ENCODE measurements at places on chromosomes 2 and 18. TPM values are rescaled to one million over a fixed set of nuclear protein-coding genes. Genes with fewer than 3 reads are reported as not detected.

The CIB4 gene
- not detected for total RNA-seq

The KCNS3 gene
- not detected for total RNA-seq

The RGPD4 gene
- 0.88 TPM for total RNA-seq

The DOK6 gene
- not detected for total RNA-seq

DNA sequence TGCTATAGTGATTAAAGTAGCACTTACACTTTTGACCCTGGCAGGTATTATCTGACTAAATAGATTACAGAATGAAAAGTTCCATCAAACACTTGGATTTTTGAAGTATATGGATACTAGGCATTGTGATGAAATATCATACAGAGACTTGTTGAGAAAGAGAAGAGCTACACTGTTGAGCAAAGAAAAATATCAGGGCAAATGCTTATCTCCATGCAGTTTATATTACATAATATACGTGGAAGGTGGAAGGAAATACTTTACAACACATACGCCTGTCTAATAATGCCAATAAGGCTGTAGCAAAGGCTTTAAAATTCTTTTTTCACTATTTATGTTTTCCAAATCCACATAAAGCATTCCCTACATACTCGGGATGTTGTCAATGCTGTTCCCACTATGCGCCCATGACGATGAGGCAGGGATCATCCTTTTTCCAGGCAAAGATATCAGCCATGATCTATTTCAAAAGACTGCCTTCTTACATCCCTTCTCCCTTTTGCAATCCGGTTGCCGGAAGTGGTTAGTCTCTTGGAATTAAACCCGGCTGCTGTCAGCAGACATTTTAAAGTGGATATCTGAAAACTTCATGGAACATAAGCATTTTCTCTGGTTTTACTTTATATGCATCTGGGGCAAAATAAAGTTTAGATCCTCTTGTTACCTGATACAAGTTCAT lies 92.6 kb upstream of the ITGA4 start:
- DNase-seq, result no peak

- DNase-seq, result no peak
Observed at GRCh38 chr2:241019441-241020139, 21.2 kb downstream of the SNED1 start.

DNA sequence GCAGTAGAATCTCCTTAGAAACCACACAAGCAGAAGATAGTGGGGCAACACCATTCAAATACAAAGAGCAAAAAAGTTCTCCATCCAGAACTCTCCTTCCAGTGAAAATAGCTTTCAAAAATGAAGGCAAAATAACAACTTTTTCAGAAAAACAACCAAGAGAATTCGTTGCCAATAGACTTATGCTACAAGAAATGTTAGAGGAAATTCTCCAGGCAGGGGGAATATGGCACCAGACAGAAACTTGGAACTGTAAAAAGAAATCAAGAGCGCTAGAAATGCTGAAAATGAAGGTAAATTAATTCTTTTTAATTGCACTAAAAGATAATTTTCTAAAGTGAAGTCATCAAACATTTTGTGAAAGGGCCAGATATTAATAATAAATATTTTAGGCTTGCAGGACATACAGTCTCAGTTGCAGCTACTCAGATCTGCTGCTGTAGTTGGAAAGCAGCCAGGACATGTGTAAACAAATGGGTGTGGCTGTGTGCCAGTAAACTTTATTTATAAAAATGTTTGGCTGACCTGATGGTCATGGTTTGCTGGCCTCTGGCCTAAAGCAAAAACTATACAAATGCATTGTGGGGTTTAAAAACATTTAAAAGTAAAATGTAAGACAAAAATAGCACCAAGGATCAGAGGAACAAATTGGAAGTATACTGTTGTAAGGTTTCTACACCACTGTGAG lies 73.7 kb upstream of the TGFA start:
- DNase-seq, result no peak

DNA sequence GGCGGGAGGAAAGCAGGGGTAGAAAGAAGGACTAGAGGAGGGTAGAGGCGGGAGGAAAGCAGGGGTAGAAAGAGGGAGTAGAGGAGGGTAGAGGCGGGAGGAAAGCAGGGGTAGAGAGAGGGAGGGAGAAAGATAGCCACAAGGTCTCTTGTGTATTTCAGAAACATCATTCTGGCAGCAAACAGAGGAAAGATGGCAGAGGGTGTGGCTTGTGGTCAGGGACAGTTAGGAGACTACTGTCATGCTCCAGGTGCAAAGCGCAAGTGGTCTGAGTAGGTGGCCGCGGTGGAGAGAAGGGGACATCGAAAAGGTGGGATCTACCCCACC lies 82.4 kb upstream of the TAF1B start:
- no peak for DNase-seq

DNA sequence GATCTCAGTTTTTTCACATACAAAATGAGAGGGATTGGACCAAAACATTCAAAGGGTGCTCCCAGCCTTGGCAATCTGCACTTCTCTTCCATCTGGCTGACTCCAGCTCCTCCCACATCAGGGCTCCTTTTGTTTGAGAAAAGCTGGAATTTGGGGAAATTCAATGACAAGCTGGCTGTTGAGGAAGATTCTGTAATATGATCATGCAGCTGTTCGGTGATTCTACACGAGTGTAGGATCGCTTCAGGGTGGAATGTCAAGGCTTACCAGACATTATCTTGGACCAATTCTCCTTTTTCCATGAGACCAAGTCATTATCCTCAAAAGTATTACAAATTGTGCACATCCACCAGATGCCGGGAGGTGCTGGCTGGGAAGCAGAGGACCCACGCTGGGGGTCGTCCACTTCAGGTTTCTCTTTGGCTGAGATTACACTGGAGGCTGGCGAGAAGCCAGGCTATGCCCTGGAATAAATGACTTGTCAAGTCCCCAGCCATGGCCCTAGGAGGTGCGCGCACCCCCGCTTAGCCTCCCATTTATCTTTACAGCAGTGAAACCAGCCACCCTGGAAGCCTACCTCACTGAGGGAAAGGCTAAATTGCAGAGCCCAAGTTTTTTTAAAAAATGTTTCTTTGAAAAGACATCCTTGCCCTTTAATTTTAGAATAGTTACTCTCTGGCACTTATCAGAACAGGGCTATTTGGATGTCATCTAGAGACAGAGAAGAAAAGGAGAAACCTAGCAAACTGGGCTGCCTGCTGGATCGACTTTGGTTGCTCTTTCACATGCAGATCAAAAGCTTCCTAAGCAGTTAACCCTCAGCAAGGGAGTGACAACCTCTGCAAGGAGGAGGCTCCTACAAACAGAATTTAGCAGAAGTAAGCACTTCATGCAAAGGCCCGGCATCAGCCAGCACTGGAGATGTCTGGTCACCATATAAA lies 42.5 kb upstream of the LCLAT1 start:
- DNase-seq, result no peak

DNA sequence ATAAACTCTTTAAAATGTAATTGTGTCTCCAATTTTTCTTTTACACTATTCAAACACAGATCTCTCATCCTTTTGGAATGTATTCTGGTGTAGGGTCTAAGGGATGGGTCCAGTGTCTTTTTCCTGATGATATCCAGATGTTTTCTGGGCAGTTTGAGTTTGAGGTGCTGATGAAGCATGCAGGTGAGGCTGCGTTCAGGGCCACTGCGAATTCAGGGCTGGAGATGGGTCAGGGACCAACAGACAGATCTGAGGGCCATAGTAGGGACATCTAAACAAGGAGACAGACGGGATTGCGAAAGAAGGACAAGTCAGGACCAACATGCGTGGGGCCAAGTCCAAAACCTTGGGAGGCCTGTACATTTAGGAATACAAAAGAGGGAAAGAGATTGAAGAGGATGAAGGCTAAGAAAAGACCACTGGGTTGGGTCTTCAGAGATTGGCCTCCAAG lies 70.2 kb downstream of the ACAA2 start:
- no peak for DNase-seq

GRCh38 chr2:168327328-168327727 lies 79.9 kb upstream of the STK39 start:
- DNase-seq, result no peak

- DNase-seq, result no peak
Observed at GRCh38 chr2:88729061-88729745, 37.7 kb downstream of the RPIA start.

- no peak for DNase-seq
Observed at GRCh38 chr18:5145168-5145825, 51.8 kb downstream of the AKAIN1 start.

DNA sequence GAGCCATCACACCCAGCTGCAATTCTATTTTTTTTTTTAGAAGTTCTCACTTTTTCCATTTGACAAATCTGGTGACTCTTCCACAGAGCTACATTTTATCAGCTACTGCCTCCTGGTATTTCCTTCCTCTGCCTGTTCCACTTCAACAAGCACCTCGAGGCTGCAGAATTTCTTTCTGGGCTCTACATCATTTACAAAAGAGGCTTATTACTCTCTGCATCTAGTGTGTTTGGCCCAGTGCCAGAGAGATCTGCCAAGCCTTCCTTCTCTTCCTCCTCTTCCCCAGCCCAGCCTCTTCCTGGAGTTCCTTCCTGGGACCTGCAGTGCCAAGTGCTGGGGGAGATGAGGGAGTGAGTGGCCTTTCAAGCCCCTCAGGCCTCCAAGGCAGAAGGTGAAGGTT lies 119.6 kb upstream of the ITGA6 start:
- DNase-seq, result no peak

- DNase-seq, result no peak
Observed at GRCh38 chr2:21642647-21643046, 518.9 kb downstream of the TDRD15 start.

DNA sequence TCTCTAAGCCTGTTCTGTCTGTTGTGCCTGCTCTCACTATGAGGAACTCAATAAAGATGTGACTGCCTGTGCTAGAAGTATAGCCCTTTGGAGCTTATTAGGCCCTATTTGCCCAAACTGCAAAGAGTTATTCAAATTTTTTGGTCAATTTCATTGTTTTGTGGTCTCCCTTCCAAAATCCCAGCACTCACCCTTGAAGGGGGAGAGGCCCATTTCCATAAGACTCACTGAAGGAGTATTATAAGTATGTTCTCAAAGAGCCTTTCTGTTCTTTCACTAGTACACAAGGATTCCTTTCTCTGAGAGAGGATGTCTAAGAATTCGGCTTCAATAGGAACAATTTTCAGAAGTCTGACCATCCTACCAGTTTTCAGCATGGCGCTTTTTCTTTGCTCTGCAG lies 641.9 kb upstream of the REG3G start:
- no peak for DNase-seq

DNA sequence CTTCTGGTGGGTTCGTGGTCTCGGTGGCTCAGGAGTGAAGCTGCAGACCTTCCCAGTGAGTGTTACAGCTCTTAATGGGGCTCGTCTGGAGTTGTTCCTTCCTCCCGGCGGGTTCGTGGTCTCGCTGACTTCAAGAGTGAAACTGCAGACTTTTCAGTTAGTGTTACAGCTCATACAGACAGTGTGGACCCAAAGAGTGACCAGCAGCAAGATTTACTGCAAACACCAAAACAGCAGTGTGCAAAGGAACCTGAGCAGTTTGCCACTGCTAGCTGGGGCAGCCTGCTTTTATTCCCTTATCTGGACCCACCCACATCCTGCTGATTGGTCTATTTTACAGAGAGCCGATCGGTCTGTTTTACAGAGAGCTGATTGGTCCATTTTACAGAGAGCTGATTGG lies 55.6 kb downstream of the CHRNA1 start:
- DNase-seq, result no peak

DNA sequence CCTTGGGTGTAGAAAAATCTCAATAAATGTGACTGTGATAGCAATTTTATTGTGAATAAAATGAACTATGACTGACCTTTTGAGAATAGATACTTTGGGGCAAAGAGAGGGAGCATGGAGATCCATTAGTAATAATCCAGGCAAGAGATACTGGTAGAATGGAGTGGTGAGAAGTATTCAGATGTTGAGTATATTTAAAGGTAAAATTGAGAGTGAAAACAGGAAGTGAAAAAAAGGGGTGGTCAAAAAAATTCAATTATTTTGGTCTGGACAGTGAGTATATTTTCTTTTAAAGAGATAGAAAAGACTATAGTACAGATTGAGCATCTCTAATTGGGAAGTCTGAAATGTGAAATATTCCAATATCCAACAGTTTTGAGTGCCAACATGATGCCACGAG lies 1515.6 kb upstream of the NXPH2 start:
- DNase-seq, result no peak

DNA sequence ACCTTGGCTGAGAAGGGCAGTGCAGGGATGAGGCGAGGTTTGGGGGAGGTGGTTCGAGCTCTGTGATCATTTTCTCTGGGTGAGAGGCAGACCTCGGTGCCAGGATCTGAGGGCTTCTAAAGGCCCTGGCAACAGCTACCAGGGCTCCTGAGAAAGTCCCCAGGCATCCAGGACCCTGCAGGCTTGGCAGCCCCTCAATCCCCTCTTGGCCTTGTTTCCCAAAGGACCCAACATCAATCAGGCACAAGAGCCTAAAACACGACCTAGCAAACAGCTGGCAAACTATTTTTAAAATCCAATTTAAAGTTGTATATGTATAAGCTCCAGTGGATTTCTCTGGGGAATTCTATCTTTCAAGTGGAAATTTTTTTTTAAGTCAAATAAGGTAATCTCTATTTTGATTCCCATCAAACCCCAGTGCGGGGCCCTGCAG lies 15.0 kb upstream of the MAT2A start:
- no peak for DNase-seq

DNA sequence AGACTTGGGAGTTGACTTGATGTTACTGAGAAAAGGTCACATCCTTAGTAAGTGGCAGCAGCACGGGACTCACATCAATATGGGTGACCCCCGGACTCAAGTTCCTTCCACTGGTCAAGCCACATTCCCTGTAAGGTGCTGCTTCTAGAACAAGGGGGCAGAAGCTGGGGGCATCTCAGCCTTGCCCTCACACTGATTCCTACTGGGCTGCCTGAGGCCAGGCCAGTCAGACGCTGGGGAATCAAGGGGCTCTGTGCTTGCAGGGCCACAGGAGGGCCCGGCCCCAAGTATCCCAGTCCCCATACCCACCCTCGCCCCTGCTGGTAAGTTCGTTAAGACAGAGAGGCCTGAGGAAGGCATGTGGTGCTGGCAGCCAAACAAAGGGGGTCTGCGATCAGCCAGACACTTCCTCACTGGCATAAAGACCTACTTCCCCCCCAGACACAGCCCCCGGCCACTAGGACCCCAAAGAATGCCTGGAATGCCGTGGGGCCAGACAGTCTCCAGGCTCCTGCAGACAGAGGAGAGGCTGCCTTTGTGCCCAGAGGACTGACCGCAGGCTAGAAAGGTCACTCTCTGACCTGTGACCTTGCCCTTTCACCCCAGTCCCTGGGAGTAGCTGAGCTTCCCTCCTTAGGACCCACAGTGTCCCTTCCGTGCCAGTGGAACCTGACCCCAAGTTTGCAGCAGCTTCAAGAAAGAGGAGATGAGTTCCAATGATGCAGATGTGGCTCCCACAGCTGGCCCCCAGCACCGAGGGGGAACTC lies 83.6 kb downstream of the HS1BP3 start:
- DNase-seq, result peak; percentile 52

GRCh38 chr2:38079116-38080052 lies 3.4 kb upstream of the CYP1B1 start:
- no peak for DNase-seq

DNA sequence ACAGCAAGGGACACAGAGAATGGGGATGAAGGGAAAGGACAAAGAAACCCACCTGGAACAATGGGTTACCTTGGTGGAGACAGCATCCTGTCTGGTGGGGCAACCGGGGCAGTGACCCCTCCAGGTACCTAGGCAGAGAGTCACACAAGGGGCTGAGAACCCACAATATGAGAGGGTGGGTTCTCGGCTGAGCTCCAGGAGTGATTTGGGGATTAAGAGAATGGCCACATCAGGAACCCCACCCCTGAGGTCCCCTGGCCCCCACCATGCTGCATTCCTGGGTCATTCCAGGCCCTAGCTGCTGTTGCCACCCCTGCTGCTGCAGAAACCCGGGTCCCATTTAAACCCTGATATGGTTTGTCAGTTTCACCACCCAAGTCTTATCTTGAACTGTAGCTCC lies 172.3 kb downstream of the RTP5 start:
- DNase-seq, result no peak

GRCh38 chr2:59665021-59665420 lies 888.4 kb downstream of the BCL11A start:
- no peak for DNase-seq
